Activated naive CD4-positive, alpha-beta T cell treated with Interleukin-2 at 50 U/mL for 16 hours (primary cell): ENCODE measurements at places on chromosomes 3 and 15.

DNA sequence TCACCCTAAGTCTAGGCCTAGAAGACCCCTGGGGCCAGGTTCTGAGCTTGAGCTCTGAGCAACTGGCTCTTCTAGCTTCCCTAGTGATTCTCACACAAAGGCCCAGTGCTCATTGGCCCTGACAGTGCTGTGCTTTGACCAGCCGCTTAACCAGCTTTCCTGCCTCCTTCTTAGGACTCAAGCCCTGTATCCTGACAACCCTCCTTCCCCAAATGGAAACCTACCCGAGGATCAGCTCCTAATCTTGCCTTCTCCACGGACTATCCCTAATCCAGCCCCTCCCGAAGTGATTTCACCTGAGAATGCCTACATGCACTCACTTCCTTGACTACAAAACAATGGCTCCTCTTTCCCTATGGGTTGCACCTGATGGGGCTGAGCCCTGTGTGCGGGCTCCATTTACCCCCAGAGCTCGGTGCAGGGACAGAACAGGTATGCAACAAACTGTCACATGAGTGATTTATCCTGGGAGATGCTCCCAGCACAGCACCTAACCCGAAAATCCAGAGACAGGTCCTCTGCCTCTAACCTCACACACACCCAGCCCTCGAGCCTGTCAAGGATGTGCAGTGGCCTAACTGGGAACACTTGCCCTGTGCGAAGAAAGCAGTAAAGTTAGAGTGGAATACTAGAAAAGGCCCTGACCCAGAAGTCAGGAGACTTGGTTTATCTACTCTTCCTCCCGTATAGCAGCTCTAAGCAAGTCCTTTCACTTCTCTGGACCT is 2.3 kb downstream of the MEGF11 start:
- DNase-seq = no peak

DNA sequence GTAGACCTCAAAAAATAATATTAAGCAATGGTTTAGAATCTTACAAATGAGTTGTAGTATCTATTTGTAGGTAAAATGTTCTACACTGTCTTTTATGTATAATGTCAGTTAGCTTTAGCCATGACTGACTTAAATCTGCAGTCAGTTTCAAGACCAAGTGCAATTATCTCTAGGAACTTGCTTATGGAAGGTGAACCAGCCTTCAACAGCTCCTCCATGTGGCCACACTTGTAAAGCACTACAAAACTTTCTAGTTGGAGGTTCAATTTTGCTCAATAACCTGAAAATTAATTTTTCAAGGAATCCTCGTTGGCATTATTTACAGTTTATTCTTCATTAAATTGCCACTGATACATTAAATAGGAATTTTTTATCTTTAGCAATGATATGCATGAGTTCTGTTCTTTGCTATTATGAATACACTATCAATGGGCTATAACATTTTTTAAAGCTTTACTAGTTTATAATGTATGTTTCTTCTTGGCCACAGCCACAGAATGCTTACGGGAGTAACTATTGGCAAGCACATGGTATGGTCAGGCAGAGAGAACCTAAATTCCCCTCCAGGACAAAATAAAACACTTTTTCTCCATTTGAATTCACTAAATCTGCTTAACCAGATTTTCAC is 315.3 kb upstream of the UBE2E2 start:
- DNase-seq = no peak

- no peak for DNase-seq
Observed at GRCh38 chr15:89095556-89095955, 7.3 kb downstream of the ABHD2 start.

GRCh38 chr15:88309363-88309762 is 52.8 kb upstream of the NTRK3 start:
- DNase-seq = no peak

DNA sequence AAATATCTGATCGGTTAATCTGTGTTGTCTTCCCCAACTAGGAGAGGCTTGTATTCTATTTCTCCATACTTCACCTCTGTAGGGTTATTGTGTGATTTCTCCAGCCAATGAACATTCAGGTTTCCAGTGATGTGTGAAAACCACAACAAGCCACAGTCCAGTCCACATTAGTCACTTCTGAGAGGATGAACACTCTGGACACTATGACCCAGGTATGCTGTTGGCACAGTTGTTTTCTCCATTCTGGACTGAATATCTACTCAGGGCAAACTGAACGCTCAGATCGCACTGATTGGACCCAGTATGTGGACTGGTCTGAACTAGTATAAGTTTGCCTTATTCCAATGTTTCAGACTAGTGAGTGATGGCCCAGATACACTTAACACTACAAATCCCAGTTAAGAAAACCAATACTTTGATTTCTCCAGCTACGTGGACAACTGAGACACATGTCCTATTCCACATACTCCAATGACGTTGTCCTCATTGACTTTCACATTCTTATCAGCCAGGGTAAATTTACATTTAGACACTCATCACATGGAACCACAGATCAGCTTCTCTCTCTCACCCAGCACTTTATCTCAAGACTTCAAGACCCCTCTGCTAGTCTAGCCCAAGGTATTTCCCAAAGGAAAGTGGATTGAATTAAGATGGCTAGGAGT is 587.4 kb upstream of the SGO1 start:
- no peak for DNase-seq

DNA sequence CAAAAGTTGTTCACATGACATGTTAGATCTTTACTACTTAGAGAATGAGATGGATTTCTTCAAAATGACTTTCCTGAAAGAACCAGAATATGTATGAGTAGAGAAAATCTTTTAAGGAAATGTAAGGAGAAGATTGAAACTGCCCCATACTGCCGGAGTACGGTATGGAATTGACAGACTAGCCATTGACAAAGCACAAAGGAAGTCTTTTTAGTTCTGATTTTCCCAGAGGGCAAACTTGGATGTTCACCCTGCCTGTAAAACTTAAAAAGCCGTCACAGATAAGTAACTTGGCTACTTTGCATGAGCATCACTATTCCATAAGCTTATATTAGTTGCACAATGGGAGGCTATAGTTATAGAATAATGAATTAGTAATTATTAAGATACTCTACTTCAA is 93.8 kb downstream of the NECTIN3 start:
- no peak for DNase-seq

DNA sequence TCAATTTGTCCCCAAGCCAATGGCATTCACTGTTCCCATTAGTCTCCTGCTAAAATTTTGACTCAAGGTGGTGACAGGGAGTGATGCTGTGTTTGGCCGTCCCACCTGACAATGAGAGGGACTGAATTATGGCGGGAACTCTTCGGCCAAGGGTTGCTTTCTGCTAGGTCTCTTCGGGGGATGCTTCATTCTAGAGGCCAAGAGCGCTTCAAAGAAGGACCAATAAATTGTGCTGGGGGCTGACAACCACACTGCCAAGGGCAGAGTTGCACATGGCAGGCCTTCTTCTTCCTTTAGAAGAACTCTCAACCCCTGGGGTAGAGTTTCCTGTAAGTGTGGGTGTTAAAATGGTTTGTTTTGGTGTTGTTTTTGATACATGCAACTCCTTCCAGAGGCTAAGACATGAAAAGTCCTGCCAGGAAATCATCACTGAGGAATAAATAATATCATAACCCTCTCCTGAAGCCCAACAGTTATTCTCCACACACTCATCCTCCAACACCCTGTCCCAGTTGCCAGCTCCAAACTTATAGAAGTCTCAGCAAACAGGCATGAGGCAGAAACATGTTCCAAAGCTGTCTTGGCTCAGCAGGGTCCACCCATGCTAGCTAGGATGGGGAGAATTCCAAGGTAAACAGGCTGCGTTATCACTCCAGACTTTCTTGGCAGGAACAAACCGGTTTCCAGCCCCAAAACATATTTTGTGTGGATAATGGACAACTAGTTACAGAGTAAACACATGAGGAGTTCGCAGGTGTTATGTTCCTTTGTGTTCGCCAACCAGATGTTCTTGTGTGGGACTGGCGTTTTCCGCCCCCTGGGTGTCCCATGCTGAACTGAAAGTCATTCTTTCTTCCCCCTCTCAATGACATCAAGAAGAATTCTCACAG is 396.7 kb upstream of the RGMA start:
- no peak for DNase-seq
